Vagina (tissue), 2 donors: ENCODE measurements at places on chromosomes 7 and 10. TPM values are rescaled to one million over a fixed set of nuclear protein-coding genes. Genes with fewer than 3 reads are reported as not detected.

DNA sequence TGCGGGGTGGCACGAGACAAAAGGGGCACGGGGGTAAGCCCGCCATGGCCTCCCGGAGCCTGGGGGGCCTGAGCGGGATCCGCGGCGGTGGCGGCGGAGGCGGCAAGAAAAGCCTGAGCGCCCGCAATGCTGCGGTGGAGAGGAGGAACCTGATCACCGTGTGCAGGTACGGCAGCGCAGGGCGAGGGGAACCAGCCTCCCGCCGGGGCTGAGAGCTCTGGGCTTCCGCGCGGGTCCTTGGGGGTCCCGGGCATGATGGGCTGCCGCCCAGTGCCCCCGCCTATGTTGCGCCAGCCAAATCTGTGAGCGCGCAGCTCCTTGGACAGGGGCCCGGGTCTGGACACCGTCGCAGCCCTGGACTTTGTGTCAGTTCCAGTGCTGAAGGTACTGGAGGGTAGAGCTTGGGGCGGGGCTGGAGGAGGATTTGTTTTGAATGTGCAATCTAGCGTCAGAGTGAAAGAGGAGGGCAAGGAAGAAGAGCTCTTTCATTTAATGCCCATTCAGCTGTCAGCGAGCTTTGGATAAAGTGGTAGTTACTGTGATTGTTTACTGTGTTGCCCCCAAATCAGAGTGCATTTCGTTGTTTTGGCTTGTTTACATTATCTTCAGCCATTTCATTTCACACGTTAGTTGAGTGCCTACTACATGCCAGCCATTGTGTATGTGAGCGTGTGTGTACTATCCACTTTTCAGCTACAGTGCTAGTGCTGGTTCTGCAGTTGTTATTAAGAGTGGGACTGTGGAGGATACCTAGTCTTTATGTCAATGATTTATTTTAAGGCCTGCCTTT is 777 bp downstream of the RUNDC3B start:
- no peak for DNase-seq

DNA sequence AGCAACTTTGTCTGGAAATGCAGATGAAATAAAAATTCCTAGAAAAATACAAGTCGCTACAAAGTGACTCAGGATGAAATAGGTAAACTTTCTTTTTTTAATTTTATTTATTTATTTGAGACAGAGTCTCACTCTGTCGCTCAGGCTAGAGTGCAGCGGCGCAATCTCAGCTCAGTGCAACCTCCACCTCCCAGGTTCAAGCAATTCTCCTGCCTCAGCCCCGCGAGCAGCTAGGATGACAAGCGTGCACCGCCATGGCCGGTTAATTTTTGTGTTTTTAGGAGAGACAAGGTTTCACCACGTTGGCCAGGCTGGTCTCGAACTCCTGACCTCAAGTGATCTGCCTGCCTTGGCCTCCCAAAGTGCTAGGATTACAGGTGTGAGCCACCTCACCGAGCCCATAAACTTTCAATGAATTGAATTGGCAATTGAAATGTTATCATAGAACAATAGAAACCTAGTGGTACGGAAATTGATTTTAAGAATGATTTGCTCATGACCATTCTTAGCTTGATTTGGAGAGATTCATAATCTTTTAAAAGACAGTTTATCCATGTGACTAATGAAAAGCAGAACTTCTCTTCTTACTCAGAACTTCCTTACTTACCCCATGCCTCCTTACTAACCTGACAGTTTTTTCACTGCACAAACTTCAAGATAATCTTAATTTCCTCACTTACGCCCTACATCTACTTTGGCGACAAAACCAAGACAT is 161.7 kb downstream of the FAM107B start:
- DNase-seq = no peak

DNA sequence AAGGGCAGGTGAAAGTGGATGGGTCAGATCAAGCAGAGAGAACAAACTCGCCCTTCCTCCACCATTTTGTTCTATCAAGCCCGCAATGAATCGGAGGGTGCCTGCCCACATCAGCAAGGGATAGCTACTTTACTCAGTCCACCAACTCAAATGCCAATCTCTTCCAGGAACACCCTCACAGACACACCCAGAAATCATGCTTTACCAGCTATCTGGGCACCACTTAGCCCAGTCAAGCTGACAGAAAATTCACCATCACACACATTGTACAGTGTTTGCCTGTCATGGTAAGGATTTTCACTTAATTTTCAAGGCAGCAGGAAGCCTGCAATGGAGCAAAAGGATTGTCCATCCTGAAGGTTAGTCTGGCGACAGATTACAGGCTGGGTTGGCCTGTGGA is 75.2 kb downstream of the FAM107B start:
- DNase-seq = no peak

DNA sequence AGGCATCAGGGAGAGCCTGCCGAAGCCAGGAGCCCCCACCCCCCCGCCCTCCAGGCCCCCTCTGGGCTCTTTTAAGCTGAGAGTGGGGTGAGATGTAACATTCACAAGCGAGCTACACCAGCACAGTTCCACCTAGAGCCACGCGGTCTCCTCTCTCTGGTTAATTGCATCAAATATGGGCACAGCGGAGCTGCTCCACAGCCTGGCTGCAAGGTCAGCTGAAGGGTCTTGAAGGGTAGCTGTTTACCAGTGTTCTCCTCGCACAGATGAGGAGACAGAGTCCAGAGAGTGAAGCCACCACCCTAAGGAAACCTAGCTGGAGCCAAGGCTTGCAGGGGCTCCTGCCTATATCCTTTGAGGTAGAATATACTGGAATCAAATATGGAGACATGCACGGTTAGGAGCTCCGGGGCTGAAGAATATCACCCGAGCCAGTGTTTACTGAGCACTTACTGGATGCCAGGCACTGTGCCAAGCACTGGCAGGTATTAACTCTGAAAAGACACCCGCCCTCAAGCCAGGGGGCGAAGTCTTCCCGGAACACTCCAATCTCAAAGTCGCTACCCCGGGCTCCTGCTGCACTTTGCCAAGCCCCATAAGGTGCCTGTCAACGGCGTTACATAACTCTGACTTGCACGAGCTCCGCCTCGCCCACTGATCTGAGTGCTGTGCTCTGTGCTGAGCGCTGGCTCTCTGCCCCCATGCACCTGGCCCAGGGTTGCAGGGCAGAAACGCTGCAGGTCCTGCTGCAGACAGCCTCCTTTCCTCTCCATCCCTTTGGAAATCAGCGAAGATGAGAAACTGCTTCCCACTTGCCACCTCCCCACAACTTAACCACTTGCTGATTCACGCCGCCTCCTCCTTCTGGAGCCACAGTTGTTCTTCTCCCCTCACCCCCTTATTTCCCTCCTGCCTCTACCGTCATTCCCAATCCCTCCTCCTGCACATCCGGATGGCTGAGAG is 5.4 kb downstream of the CHST15 start:
- no peak for DNase-seq

DNA sequence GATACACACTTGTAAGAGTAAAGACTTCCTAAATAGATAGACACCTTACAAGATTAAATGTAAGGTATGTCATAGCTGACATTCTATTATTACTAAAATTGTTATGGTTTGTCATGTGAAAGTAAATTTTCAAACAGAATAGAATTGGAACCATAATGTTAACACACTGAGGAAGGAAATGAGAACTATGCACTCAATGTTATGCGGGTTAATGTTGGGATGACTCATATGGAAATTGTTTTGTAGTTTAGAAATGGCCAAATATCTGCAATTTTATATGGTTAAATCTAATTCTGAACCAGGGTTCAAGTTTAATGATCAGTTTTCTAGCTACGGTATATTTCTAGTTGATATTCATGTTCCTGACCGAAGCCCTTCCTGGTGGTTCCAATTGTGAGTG is 214.2 kb upstream of the ADO start:
- no peak for DNase-seq

- DNase-seq = no peak
Measured at GRCh38 chr10:132248455-132249225, 59.1 kb downstream of the STK32C start.

- DNase-seq = no peak
Measured at GRCh38 chr7:101241015-101241363, 3.4 kb upstream of the CLDN15 start.

- DNase-seq = no peak
Measured at GRCh38 chr10:10830293-10830986, 187.2 kb upstream of the CELF2 start.

- no peak for DNase-seq
Measured at GRCh38 chr10:33945051-33945450, 610.6 kb upstream of the NRP1 start.

GRCh38 chr7:30475580-30475979 is 3.0 kb downstream of the NOD1 start:
- DNase-seq = no peak

GRCh38 chr7:39688611-39689480 is 65.5 kb downstream of the RALA start:
- no peak for DNase-seq

- peak; percentile 87 for DNase-seq
Measured at GRCh38 chr7:135147899-135148721, at the start of gene TMEM140. TSS of gene TMEM140 (plus strand) at chr7:135148072. CDS start at chr7:135164442, 16,370 bp downstream.

DNA sequence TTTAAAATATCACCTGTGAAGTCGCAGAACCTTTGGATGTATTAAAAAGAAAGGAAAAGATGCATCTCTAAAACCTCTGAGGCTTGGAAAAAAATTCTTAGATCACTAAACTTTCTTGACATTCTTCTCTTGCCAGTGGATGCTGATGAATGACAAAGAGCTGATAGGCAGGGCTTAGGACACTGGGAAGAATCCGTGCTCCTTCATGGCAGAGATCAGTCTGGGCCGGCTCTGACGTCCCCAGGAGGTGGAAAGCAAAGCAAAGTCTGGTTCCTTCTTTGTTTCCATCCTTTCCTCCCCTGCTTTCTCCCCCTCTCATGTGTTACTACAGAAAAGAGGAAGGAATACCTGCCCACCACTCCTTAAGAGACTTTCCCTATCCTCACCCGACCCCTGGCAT is 161.9 kb downstream of the PRKCQ start:
- DNase-seq = no peak

DNA sequence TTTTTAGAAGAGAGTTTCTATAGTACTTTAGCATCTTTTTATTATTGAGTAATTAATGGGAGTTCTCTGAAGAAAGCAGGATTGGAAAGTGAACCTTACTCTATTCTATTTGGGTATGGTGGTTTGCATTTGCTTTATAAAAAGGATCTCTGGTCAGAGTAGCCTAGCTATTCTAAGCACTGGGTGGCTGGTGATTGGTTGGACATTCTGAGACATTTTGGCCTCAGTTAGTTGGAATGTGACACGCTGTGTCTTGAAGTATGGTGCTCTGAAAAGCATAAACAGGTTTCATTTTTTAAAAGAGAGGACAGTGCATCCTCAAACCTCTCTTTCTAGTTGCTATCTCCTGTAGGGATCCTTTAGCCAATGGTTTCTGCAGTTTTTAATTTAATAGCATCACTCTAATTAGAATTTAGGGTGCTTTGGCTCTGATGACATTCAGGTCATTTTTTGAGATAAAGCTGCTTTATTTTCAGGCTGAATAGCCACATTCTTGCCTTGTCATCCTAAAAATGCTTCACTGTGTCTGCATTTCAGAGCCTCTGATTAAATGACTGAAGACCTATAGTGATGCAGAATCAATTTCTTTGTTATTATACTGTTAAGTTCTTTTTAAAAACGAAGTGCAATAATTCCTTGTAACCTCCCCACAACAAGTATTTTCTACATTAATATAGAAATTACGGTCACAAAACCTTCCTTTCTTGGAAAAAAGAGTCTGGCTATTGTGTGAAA is 20.6 kb downstream of the TMEM178B start:
- no peak for DNase-seq

DNA sequence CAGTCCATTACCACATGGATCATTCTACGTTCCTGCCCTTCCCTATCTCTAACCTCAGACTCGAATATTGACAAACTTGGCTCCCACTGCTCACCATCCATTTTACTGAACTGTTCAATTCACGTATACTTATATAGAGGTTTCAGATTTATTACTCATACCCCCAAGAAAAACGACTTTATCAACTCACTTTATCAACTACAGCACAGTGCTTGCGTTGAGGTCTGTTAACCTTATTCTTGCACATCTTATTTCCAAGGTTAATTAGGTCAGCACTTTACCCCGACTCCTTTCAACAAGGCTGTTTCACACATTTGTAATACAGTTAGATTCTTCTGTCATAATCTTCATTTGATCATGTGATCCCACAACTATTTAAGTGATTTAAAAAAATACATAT is 162.3 kb upstream of the AHR start:
- no peak for DNase-seq

DNA sequence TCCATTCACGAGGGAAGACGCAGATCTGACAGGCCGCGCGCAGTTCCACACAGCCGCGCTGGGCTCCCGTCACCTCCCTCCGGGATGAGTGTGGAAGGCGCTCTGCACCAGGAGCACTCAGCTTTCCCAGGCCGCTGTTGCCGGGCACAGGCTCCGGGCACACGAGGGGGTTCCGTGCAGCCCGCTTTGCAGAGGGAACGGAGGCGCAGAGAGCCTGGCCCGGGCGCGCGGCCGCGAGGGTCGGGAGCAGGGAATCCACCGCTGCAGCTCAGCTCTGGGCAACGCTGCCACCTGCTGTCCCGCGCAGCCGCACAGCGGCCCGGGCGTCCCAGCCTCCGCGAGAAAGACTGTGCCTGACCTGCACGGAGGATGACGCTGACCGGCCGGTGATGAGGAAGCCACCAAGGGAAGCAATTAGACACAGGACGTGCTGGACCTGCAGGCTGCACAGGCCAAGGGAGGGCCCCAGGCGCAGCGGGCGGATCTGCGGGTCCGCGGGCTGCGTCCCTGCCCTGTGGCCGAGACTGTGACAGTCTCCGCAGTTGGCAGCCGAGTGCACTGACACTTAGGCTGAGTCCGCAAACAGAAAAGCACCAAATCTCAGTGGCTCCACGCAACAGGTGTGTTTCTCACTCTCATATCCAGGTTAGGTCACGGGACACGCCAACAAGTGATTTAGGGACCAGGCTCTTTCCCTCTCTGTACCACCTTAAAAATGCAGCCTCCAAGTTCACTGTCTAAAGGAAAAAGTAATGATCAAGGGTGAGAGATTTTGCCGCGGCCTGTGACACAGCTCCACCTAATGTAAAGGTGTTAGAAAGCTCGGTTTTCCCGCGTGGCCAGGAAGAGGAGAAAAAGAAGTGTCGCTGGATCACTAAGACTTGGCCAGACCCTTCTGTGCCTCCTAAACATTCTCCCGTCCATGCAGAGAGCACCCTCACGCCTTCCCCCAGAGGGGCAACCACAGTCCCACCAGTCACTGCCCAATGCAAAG is 94.5 kb downstream of the SEC61G start:
- no peak for DNase-seq

- DNase-seq = no peak
Measured at GRCh38 chr10:8065651-8066050, 11.2 kb downstream of the GATA3 start.

DNA sequence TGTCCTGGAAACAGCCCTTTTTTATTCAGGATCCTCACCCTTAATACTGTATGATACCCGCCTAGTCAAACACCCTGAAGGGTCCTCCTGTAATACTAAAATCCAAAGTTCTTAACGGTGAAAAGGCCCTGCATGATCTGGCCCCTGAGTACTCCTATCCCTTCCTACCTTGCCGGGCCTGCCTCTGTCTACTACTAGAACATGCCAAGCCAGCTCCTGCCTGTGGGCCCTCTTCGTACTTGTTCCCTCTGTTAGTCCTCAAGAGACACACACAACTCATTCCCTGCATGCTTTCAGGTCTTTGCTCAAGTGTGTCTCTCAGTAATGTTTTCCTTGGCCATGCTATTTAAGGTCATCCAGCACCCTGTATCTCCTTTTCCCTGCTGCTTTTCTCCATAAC is 5.0 kb upstream of the WAPL start:
- DNase-seq = no peak

Gene CYP2C8
- total RNA-seq = not detected

Gene ZNF117
- 18.2 TPM for total RNA-seq

Gene FAM171A1
- total RNA-seq = 8.6 TPM

Gene SEC31B
- 6.4 TPM for total RNA-seq

Gene PCDH15
- total RNA-seq = 0.25 TPM

Gene OR6V1
- total RNA-seq = not detected

Gene TRIM50
- total RNA-seq = not detected

Gene SLIT1
- 0.49 TPM for total RNA-seq

Gene IRF5
- 15.0 TPM for total RNA-seq

Gene ABCC2
- 1.7 TPM for total RNA-seq
